ENCODE measurements at places on chromosomes 3 and 15. TPM values are rescaled to one million over a fixed set of nuclear protein-coding genes. Genes with fewer than 3 reads are reported as not detected.

CD200 gene
- 18.3 TPM for total RNA-seq

CLDN18 gene
- total RNA-seq, result not detected

CHRNB4 gene
- not detected for total RNA-seq

CLEC3B gene
- total RNA-seq, result 0.24 TPM

C3orf85 gene
- not detected for total RNA-seq

ATP13A4 gene
- 1.3 TPM for total RNA-seq

PLA1A gene
- total RNA-seq, result 0.16 TPM

PLSCR5 gene
- total RNA-seq, result not detected

ITGA11 gene
- total RNA-seq, result not detected

CYP1A2 gene
- total RNA-seq, result not detected

MUC13 gene
- total RNA-seq, result not detected

HESX1 gene
- total RNA-seq, result not detected

SYNPR gene
- total RNA-seq, result not detected

SPINT1 gene
- 7.6 TPM for total RNA-seq
